ENCODE measurements at places on chromosomes 7 and 10. TPM values are rescaled to one million over a fixed set of nuclear protein-coding genes. Genes with fewer than 3 reads are reported as not detected.

TMEM213 gene
- total RNA-seq = not detected

NDUFA5 gene
- 154 TPM for total RNA-seq

FAM180A gene
- total RNA-seq = not detected

SLC16A12 gene
- total RNA-seq = 4.1 TPM

FFAR4 gene
- not detected for total RNA-seq

MEIG1 gene
- total RNA-seq = not detected

OR2A2 gene
- total RNA-seq = not detected

SVIL gene
- 14.5 TPM for total RNA-seq

NEUROG3 gene
- total RNA-seq = not detected

BLNK gene
- total RNA-seq = 0.78 TPM

TMEM196 gene
- total RNA-seq = 10.1 TPM

SUN3 gene
- total RNA-seq = not detected

LRIT1 gene
- not detected for total RNA-seq

DENND2A gene
- total RNA-seq = 16.4 TPM

CLRN3 gene
- 0.62 TPM for total RNA-seq

TYW1 gene
- 13.9 TPM for total RNA-seq

CCDC172 gene
- total RNA-seq = not detected

ORC5 gene
- total RNA-seq = 51.5 TPM

PTF1A gene
- not detected for total RNA-seq

TBC1D12 gene
- total RNA-seq = 64.7 TPM

CCDC136 gene
- 44.1 TPM for total RNA-seq

NANOS1 gene
- 4.8 TPM for total RNA-seq
